Amygdala (tissue), 56 donors: ENCODE measurements at places on chromosomes 7 and 10.

DNA sequence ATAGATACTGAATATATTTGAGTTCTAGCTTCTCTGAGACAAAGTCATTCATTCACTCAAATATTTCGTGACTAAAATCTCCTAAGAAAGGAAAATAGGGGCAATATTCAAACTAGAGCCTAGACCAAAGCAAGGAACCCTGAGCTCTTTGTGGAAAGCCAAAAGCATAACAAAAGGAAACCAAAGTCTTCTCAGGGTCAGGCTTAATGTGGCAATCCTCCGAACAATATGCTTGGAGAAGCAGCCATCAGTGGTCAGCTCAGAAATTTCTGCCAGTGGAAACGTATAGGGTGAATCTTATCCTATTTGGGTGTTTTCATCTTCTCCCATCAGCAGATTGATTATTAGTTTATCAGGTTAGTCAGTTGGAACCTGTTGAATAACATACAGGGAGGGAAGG is 151.3 kb upstream of the SLC13A1 start:
- no peak for DNase-seq

GRCh38 chr7:25527665-25528170 is 299.4 kb upstream of the NPVF start:
- no peak for DNase-seq

DNA sequence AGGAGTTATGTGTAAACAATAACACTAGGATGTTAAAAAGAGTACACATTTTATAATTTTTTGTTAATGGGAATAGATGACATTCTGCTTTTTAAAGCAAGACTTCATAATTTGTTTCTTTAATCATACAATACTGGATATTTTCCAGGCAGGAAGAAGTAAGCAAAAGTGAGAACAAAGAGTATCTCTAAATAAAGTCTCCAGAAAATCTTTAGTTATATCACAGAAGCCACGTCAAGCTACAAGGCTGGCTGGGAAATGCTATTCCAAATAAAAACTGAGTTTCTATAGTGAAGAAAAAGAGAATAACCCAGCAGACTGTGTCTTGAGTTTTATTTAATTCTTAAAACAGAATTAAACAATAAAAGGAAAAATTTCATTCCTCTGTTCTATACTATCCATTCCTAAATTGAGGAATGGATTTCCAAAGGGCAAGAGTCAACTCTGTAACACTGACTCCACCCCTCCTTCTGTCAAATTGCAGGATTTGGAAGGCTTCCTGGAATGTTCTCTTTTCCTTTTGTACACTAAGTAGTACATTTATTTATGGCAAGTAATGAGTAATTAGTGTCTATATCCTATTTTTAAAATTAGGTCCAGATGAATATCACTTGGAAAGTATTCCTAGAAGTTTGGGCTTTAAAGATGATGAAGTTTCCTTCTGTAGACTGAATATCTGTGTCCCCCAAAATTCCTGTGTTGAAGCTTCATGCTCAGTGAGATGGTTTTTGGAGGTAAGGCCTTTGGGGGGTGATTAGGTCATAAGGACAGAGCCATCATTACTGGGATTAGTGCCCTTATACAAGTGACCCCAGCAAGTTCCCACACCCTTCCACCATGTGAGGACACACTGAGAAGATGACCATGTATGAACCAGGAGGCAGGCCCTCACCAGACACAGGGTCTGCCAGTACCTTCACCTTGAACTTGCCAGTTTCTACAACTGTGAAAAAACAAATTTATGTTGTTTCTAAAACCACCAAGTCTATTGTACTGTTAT is 290.9 kb downstream of the CRPPA start:
- no peak for DNase-seq

GRCh38 chr10:103890194-103890658 is 27.8 kb downstream of the STN1 start:
- no peak for DNase-seq

DNA sequence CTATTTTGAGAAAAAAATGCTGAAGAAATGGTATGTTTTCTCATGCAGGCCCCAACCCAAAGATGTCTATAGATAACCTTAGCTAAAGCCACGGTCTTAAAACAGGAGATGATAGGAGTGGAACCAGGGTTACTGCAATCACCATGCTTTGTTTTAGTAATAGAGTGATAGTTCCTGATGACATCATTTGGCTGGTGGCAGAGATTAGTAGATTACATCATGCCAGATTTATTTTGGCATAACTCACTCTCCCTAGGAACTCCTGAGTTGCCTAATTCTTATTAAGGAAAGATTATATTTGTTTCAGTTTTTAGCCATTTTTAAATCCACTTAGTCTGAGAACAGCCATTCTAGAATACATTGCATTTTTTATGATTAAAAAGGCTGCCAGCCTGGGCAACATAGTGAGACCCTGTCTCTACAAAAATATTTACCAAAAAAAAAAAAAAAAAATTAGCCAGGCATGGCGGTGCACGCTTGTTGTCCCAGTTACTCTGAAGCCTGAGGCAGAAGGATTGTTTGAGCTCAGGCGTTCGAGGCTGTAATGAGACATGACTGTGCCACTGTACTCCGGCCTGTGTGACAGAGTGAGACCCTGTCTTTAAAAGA is 17.8 kb downstream of the ENO4 start:
- DNase-seq: no peak

DNA sequence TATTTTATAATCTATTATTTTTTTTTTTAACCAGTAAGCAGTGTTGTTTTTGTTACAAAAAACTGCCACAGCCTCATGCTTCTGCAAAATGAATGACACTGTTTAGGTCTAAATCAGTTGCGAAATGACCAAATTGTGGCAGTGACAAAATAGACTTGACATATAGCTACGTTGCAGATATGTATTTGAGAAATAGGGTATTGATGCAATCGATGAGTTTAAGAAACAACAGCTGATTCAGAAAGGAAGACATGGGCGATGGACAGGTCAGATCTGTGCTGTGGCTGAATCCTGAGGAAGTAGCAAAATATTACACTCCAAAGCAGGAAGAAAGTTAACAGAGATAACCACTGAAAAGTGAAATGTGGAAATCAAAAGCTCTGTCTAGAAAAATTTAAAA is 89.0 kb upstream of the STEAP4 start:
- no peak for DNase-seq

- DNase-seq: no peak
Observed at GRCh38 chr7:100432053-100432452, 2.4 kb downstream of the MEPCE start.

DNA sequence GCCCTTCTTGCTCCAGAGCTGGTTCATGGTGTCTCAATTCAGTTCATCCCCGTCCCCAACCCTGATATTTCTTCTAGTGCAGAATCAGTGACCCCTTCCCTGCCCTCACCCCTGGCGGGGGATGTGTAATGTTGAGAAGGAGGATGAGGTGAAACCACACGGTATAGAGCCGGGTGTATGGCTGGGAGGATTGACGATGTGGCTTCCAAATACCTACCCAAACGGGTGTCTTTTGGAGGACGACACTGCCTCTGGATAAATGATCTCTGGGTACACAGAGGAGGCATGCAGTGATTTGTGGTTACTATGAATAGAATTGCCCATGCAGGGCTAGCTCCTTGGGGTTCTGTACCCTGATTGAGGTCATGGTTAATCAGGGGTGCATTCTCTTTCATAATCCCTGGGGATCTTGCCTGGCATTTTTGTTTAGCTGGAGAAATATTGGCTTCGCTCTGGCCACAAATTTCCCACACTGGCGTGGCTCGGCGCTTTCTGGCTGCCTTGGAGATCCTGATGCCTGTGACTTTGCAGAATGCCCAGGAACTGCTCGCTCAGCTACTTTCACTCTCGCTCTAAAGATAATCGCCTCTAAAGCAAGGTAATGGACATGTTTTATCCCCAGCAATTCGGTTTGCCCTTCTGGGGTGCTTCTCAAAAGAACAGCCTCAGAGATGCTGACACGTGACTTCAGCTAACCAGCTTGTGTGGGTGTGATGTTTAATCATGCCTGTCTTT is 89.2 kb downstream of the RBM20 start:
- DNase-seq: peak; percentile 1
